ENCODE measurements at places on chromosomes 13 and 19.
A peak's percentile ranks its signal among the peaks of the same experiment; 100 is the strongest.

- no peak for DNase-seq
These were observed 41.2 kb upstream of the TUBGCP3 start for GRCh38 chr13:112629161-112629560.

GRCh38 chr19:45187421-45188100 is 9.0 kb downstream of the BLOC1S3 start:
- peak; percentile 41 for DNase-seq

DNA sequence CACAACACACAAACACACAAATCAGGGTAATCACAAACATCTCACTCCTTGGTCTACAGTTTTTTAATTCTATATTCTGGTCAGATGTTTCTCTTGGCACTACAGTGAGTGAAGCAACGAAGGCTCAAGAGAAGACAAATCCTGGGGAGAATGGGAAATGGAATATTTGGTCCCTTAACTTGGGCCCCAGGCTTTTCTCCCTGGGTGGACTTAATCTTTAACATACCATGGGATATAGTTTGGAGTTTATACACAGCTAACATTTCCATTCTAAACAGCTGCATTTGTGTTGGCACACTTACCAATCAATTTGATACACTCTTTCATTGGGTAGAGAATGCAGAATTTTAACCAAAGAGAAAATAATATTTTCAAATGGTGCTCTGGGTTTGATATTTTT is 1132.6 kb upstream of the SLC10A2 start:
- no peak for DNase-seq

GRCh38 chr19:31378404-31378803 is 29.2 kb upstream of the TSHZ3 start:
- DNase-seq = no peak

DNA sequence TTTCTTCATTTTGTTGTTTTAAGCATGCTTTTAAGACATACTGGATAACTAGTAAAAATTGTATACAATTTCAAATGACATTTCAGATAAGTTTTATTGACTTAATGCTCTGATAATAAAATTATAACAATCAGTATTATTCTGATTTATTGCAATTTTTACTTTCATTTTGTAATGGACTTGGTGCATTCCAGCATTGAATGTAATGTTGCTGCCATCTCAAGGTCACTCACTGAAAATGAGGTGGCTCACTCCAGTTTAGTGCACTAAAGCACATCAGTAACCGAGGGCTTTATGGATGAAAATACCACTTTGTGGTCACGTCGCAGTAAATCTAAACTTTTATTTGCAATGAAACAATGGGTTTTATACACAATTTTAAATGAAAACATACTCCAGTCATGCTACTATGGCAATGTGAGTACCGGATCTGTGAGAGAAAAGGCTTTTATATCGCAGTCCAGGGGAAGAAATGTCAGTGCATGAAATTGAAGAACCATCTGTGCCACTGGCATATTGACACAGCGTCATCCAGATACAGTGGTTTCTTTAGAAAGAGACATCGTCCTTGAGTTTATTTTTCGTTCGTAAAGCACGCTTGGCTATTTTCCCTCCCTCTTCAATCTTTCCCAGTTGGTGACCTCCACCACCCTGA is 20.7 kb upstream of the ZNF507 start:
- no peak for DNase-seq

DNA sequence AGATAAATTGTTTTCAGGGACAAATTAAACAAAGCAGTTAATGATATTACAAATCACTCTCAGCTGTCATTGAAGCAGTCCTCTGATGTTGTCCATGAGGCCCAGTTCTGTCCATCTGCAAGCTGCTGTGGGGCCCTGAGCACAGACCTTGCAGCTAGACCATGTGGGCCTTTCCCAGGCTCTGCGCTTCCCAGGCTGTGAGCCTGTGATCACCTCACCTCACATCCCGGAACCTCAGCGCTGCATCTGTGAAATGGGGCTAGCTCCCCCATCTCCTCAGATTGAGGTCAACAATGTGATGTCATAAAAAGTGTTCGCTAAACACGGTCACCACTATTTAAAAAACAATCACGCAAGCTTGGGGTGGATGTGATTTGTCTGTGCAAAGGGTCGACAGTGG is 51.9 kb upstream of the UQCRFS1 start:
- DNase-seq = no peak

- DNase-seq = no peak
These were observed 147.8 kb downstream of the SLITRK6 start for GRCh38 chr13:85651440-85651839.

- DNase-seq = no peak
These were observed 863 bp downstream of the ANKRD10 start for GRCh38 chr13:110914081-110914330.

- no peak for DNase-seq
These were observed 58.4 kb downstream of the MLLT1 start for GRCh38 chr19:6221220-6221877.

DNA sequence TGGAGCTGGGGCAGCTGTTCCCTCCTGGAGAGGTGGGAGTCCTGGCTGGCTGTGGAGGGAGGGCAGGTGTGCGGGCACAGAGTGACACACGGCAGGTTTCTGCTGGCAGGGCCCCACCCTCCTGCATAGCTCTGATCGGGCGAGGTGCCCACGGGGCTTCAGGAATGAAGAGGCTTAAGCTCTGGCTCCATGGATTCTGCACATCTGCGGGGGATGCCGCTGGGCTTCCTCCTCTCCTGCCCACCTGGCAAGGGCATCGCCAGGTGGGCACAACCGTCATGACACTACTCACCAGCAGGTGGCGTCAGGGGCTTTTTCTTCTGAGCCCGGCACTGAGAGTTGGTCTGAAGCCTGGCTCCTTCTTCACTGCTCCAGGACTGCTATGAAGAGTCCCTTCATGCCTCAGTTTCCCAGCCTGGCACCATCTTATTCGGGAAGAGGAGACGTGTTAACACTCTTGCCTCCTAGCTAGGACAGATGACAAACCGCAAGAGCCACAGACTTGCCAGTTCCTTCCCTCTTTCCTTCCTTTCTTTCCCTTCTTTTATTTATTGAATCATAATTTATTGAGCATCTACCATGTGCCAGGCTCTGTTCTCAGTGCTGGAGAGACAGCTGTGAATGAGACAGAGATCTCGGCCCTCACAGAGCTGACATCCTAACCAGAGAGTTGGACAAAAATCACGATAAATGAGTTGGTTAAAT is 15.2 kb upstream of the PAK4 start:
- DNase-seq = peak; percentile 12

GRCh38 chr13:26956522-26957142 is 196.0 kb upstream of the GPR12 start:
- no peak for DNase-seq

GRCh38 chr13:97259798-97260714 is 37.9 kb downstream of the MBNL2 start:
- DNase-seq = no peak

DNA sequence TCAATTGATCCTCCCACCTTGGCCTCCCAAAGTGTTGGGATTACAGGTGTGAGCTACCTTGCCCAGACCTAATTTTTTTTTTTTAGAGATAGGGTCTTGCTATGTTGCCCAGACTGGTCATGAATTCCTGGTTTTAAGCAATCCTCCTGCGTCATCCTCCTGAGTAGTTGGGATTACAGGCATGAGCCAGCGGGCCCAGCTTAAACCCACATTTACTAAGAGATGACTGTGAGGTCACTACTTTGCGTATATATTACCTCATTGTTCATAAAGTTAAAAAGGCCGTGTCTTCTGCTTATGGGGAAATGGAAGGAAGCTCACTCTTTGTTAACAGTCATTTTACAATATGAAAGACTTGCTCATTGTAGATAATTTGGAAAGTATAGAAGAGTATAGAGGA is 39.6 kb upstream of the C1QTNF9 start:
- no peak for DNase-seq

DNA sequence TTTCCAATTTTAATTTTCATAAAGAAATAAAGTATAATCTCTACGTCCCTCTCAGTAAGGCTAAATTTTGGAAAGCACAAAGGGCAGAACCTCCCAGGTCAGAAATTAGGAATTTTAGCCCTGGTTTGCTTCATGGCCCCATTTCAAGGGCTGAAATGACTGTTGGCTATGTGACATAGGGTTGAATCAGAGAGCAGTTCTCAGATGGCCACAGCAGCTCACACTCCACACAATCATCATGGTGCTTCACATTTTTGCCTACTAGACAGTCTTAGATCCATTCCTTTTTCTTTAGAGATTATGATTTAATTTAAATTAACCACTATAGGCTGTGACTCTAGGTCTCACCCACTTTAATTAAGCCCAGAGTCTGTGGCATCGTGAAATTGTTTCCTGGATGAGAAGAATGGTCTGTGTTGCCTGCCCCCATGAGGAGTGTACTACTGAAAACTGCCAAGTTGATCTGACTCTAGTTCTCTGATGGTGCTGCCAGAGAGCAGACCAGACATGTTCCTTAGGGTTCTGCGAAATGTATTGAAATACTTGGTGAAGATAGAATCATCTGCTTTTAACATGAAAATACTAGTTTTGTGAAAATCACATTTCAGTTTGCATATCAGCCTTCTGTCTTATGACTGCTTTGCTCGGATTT is 57.4 kb downstream of the ESD start:
- DNase-seq = no peak

DNA sequence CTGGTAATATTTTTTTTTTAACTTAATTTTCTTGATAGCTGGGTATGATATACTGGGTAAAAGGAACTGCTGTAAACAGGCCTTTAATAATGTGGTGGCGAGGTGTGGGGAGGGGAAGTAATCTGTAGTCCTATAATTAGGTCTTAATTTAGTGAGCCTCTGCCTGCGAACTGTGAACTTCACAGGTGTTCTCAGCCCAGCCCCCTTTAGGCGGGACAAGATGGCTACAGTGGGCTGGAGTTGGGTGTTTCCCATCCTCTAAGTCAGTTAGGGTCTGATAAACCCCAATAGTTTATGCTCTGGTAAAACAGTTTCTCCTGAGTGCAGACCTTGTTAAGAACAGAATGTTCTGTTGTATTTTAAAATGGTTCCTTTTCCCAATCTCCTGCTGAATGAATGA is 97.6 kb upstream of the SERP2 start:
- DNase-seq = no peak

DNA sequence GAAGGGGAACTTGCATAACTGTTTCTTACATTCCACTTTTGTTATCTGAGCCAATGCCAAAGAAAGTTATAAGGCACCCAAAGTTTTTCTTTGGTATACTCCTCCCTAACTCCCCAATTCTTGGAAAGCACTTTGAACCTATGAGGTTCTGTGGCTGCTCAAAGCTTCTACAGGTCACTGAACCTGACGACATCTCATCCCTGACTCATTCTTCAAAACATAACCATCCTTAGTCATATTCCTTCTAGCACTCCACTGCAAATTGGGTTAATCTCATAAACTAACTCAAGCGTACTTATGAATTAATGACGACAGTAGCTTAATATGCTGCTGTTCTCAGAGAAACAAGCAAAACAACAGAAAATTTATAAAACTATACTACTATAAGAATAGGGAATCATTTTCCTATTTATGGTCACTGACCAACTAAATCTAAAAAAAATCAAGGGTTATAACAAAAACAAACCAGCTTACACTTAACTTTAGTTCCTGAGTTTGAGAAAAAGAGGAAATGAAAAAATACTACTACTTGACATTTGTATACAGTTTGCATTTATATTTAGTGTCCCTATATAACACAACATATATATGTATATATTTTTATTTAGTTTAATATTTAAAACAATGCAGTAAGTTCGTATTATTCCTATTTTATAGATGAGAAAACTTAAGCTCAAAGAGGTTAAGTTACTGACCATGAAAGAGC is 69.1 kb downstream of the CAB39L start:
- DNase-seq = no peak

GRCh38 chr13:45255247-45255987 is 54.6 kb upstream of the KCTD4 start:
- DNase-seq = no peak

GRCh38 chr13:68998056-68998455 is 1109.6 kb upstream of the ATXN8OS start:
- no peak for DNase-seq

- no peak for DNase-seq
These were observed 146.4 kb upstream of the VSTM2B start for GRCh38 chr19:29379257-29380021.

- DNase-seq = no peak
These were observed 233.6 kb downstream of the POSTN start for GRCh38 chr13:37364956-37365355.

- DNase-seq = no peak
These were observed 3.2 kb upstream of the GSX1 start for GRCh38 chr13:27789153-27789494.

- DNase-seq = no peak
These were observed 188.7 kb downstream of the TM9SF2 start for GRCh38 chr13:99689955-99690354.

GRCh38 chr13:107258599-107259187 is 690.8 kb upstream of the ARGLU1 start:
- DNase-seq = no peak

DNA sequence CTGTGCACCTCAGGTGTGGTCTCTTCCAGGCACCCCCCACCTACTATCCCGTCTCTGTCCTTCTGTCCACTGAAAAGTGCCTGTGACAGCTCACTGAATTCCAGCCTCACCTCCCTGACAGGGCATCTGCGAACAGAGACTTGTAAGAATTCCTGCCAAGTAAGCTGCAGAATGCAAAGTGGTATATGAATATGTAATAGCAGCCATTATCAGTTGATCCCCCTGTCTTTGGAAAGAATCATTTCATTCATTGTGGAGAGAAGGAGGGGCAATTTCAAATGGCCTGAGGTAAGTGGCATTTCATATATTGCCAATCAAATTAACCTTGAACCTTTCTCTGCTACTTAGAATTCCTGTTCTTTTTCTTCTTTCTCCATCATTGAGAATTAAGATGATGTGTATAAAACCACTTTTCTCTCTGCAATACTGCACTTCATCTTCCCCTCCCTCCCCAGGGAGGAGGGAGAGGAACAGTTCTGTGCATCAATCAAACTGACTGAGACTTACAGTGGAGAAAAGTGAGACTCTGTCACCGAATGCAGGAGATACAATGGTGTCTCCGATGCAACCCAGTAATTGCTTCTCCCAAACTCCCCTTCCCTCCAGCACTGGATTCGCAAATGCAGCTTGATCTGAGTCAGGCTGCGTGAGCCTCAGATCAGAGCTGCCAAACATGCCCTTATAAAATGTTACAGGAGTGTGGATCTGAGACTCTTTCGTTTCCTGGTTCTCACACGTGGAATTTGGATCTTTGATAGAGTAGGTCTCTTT is 91.7 kb downstream of the SLC10A2 start:
- no peak for DNase-seq

DNA sequence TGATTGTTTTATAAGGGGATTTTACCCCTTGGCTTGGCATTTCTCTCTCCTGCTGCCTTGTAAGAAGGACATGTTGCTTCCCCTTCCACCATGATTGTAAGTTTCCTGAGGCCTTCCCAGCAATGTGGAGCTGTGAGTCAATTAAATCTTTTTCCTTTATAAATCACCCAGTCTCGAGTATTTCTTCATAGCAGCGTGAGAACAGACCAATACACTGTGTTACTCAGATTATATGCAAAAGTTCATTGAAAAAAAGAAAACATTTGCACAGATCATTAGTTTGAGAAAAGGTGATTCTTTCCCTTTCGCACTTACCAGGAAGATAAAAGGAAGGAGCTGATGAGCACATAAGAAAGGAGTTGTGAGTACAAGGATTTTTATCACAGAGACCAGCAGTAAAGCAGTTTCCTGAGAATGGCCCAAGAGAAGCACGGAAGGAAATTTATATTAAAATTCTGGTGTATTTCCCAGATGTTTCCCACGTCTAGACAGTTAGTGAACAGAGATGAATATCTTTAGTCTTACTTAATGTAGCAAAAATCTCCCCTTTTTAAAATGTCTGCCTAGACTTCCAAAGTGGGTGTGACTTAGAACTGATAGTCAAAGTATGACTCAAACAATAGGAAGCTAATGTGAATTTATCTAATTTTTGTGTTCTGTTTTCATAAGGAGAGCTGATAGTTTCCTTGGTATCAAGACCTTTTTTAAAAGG is 431.8 kb upstream of the SGCG start:
- DNase-seq = no peak

- peak; percentile 91 for DNase-seq
These were observed 23.9 kb upstream of the ZNF846 start for GRCh38 chr19:9792206-9793070.

All from NCI-H774 (cell line).